GM04504 (cell line): ENCODE measurements at places on chromosomes 1 and 21.
A peak's percentile ranks its signal among the peaks of the same experiment; 100 is the strongest.

GRCh38 chr1:20982316-20982715 lies 194.4 kb downstream of the EIF4G3 start:
- DNase-seq: peak; percentile 2

GRCh38 chr1:51818487-51818886 lies 60.0 kb downstream of the NRDC start:
- DNase-seq: no peak

DNA sequence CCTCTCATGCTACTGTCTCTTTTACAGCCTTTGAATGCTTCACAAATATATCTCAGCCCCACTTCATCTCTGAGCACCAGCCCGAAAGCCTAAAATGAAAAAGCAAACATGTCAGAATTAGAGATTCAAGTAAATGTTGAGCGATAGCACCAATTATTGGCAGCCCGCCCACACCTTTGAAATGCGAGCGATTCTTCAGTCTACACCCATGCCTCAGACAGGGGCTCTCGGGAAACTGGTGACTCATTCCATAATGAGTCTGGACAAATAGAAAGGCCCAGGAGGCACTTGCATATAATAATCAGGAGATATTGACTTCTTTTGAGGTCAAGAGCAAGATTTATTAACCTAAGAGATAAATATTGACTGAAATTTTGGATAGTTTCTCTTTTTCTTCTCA lies 487.3 kb upstream of the PTBP2 start:
- DNase-seq: no peak

GRCh38 chr1:203395751-203396150 lies 44.8 kb upstream of the FMOD start:
- no peak for DNase-seq

DNA sequence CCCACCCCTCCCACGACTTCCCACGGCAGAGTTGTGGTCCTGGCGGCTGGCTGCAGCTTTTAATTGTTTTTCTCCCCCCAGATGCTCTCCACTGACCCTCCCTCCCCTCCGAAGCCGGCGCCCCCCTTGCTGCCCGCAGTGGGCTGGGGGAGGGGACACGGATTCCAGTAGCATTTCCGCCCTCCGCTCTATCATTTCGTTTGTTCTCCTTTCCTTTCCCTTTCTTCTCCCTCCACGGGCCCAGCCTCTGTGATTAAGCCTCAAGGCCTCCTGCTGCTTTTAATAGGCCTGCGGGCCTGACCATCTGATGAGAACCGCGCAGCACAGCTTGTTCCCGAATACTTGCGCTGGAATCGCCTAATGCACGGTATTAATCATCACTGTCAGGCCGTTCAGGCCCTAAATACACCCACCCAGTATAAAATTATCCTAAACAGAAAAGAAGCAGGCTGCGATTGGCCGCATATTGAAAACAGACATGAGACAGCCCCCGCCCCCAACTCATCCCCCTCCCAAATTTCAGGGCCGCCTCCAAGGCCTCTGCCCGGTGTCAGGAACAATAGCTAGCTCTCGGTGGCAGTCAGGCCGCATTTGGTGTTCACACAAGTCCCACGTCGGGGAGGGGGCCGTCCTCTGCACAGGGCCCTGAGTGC lies 102.0 kb upstream of the ARHGEF16 start:
- DNase-seq: peak; percentile 27

DNA sequence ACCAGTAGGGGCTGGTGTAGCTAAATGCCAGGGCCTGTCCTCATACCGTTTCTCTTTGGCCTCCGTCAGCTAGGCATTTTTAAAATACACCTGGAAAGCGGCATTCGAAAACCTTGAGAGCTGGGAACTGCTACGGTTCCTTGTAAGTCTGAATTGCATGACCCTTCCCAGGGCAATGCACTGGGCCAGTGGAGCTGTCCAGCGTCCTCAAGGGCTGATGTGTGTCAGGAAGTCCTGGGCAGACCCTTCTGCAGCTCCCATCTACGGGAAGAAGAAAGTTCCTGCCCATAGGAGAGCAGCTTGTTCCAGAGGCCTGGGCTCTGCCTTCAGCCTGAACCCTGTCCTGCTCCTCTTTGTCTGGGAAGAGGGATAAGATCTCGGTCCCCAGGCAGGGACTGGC lies 34.1 kb downstream of the UBASH3A start:
- no peak for DNase-seq

- DNase-seq: no peak
These were observed 254.4 kb upstream of the GJB5 start for GRCh38 chr1:34500451-34500850.

GRCh38 chr1:25523542-25523941 lies 19.9 kb upstream of the LDLRAP1 start:
- DNase-seq: no peak

- no peak for DNase-seq
These were observed 106.1 kb downstream of the SIM2 start for GRCh38 chr21:36804874-36805611.

DNA sequence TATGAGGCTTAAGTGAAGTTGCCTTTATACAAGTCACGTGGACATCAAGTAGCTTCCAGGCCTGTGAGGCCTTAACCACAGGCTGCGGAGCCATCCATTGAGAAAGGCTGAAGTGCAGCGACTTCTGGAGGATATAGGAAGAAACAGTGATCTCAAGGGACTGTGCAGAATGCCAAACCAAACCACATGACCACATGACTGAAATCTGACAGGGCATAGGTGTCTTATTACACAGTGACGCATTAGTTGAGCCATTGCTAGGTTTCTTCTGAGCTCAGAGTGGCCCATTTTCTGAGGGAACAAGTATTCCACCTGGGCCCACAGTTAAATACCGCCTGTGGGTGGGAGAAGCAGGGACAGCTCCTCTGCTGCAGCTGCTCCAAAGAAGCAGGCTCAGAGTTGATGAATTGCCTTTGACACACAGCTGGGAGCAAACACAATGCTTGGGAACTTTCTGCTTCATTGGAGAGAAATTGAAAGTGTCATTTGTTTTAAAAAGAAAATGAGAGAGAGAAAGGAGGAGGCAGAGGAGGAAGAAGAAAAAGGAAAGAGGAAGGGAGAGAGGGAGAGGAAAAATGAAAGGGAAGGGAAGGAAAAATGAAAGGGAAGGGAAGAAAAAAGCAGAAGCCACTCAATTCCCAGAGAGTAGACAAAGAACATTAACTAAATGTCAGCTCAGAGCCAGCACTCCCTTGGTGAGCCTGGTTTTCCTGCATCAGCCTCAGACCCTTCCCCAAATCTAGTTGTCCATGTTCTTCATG lies 94.4 kb downstream of the COLGALT2 start:
- DNase-seq: peak; percentile 60

DNA sequence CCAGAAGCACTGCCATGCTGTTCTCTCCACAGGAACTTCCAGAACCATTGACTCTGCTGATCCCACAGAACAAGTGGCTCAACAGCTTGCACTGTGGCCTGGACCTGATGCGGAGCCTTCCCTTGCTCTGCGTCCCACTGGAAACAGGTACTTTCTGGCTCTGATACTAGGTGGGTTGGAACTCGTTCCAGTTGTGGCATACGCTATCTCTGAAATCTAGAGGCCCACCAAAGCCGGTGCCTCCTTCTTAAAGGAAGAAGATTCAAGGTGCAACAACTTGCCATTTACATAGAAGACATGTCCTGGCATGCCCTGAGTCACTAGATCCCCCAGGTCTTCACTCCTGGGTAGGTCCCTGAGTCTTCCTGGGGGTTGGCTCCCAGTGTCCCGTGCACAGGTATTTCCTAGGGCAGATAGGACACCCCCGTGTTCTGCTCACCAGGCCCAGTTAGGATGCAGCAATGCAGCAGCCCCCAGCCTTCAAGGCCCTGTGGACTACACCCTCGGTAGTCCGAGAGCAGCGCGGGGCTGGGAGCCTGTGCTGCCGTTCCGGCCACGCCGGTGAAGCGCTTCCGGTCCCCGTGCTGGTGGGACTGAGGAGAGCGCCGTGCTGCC lies 10.8 kb upstream of the PCBP3 start:
- no peak for DNase-seq

GRCh38 chr1:21647431-21648351 lies 21.5 kb downstream of the RAP1GAP start:
- peak; percentile 24 for DNase-seq

DNA sequence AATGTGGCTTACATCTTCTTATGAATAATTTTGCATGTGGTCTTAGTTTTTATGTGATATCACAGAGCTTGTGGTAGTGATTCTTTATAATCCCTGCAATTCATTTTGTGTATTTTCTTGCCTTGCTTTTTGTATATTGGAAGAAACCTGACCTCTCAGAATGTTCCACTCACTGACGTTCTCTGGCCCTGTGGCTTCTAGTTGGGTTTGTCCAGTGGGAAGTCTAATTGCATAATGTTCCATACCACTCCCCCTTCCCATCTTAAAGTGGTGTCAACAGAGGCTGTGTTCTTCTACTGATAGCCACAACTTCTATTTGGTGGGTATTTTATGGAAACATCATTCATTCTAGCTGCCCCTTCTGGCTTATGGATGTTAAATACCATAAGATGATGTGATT lies 225.3 kb downstream of the BACH1 start:
- DNase-seq: no peak

DNA sequence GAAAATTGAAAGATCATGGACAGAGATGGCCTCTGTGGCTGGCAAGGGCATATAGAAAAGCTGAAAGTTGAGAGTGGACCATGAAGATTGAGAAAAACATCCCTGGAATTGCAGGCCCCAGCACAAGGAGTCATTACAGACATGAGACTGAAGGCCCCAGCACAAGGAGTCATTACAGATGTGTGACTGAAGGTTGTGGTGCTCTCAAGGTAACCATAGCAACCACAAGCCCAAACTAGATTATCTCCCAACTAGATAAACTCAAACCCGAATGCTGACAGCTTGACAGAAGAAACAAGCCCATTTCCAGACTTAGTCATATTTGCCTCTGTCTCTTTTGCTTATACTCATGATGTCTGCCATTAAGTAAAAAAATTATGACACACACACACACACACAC lies 1252.1 kb upstream of the ADGRL4 start:
- DNase-seq: no peak

DNA sequence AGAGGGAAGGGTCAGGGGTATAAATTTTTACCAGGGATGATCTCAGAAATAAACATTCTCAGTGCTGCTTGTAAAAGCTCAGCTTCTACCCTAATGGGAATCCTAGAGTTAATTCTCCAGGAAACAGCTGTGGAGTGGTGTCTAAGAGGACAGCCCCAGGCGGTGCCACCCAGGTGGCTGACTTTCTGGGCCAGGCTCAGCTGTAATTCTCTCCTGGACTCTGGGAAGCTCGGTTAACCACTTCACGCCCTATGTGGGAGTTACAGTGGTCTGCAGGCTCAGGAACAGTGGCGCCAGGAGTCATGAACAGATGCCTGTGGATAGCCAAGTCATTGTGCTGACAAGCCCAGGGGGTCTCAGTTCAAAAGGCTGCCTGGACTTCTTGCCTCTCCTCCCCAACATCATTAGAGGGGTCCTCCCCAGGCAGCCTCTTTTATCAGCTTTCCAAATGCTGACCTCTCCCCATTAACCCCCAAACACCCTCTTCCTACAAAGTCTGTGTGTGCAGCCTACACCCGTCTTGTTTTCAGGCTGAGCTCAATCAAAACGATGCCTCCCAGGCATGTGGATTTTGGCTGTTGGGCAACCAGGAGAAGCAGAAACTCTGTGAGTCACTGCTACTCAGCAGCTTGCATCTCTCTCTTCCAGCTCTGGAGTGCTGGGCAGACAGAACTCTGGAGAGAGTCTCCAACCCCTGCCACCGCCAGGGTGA lies 1.2 kb downstream of the HHIPL2 start:
- DNase-seq: peak; percentile 78

- DNase-seq: no peak
These were observed 7.7 kb downstream of the KRTAP19-8 start for GRCh38 chr21:31030367-31031106.

DNA sequence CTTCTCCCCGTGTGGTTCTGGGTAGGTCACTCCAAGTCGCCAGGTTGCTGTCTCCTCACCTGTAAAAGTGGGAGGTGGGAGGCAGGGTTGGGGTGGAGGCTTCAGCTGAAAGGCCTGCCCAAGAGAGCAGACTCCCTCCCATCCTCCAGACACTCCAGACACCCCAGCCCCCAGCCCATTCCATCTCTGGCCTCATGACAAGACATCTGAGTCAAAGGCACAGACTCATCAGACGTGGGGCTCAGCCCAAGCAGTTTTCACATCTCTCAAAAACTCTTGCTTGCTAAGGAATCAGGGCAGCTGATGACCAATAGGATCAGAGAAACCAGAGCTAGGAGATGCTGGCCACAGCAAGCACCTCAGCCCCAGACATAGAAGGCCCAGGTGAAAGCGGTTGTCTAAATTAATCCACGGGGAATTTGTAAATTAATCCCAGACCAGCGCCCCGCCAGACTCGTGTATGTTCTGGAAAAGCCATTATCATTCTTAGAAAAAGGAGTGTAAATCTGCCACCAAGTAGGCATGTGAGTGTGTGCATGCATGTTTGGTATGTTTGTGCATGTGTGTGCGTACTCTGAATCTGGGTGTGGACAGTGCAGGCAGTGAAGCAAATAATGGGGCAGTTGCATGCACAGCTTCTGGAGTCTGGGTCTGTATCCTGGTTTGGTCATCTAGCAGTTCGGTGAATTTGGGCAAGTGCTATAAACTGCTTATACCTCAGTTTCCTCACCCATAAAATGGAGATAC lies 55.2 kb downstream of the KCND3 start:
- no peak for DNase-seq

GRCh38 chr1:65177457-65177856 lies 29.5 kb downstream of the AK4 start:
- DNase-seq: no peak

GRCh38 chr1:29171089-29171488 lies 10.6 kb downstream of the SRSF4 start:
- no peak for DNase-seq

- DNase-seq: peak; percentile 36
These were observed 30.0 kb upstream of the ACP6 start for GRCh38 chr1:147700042-147701006.

DNA sequence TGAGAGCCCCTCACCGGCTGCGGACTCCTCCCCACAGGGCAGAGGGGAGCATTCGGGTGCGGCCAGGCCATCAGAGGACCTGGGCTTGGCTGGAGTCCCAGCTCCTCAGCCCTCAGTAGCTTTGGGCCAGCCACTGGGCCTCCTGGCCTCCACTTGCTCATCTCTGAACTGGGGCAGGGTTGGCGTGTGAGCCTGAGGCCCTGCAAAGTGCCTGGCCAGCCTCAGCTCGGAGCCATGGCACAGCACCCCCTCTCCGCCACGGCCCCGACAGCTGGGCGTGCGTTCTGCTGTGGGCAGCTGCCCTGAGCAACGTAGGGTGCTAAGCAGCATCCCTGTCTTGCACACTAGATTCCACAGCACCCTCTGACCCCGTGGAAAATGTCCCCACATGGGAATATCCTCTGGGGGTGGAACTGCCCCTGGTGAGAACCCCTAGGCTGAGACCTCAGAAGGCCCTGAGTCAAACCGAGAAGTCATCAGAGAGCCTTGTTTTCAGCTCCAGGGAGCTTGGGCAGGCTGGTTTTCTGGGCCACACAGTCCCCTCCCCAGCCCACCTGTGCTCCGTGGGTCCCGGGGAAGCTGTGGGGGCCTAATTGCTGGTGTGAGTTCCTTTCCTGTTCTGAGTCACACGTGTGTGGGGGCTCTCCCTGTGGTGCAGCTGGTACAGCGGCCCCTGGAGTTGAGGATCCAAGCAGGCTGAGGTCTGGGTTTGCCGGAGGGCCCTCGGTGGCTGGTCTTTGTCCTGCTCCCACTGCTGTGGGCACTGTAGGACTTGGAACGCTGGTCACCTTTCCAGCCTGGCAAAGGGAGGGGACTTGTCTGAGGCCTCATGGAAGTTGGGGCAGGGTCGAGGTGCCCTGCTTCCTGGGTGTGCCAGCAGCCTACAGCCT lies 24.5 kb downstream of the TP73 start:
- no peak for DNase-seq
